ENCODE measurements at places on chromosomes 3 and 15. TPM values are rescaled to one million over a fixed set of nuclear protein-coding genes. Genes with fewer than 3 reads are reported as not detected.

Gene LRTM1
- not detected for polyA plus RNA-seq

Gene PAQR9
- polyA plus RNA-seq = not detected

Gene CAMKV
- not detected for polyA plus RNA-seq

DNA sequence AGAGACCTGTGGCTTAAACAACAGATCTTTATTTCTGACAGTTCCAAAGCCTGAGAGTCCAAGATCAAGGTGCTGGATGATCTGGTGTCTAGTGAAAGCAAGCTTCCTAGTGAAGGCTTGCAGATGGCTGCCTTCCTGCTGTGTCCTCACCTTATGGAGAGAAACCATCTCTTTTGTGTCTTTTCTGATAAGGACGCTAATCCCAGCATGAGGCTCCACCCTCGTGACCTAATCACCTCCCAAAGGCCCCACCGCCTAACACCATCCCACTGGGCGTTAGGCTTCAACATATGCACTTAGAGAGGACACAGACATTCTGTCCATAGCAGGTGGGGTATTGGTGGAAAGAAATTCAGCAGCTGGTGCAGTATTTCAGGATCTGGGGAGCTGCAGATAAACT lies 19.8 kb upstream of the LYSMD4 start:
- no peak for DNase-seq

DNA sequence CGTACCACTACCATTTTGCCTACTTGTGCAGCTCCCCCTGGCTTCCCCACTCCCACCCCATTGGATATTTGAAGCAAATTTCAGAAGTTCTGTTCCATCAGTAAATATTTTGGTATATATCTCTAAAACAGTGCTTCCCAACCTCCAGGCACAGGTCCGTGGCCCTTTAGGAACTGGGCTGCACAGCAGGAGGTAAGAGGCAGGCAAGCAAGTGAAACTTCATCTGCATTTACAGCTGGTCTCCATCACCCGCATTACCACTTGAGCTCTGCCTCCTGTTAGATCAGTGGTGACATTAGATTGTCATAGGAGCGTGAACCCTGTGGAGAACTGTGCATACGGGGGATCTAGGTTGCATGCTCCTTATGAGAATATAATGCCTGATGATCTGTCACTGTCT lies 97.2 kb upstream of the LRRFIP2 start:
- DNase-seq = no peak

All from naive B cell (primary cell).